ENCODE measurements at places on chromosomes 3 and 15.

- DNase-seq = no peak
Measured at GRCh38 chr3:102063572-102063971, 214.3 kb downstream of the NFKBIZ start.

- no peak for DNase-seq
Measured at GRCh38 chr15:101619615-101619865, 32.6 kb downstream of the TM2D3 start.

DNA sequence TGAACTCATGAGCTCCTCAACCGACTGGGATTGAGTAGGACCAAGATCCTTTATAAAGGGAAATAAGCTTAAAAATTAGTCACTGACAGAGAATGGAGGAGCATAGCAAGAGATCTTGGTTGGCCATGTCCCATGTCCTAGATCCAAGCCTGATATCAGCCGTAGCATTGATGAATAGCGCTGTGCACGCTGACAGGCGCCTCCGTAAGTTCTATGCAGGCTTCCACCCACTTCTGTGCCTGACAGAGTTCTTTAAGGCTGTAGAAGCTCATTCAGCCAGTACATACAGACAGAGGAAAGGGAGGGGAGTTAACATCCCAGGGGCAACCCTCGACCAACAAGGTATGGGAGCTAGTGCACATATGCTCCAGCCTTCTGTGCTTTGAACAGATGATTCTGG is 251.7 kb upstream of the TBC1D5 start:
- DNase-seq = no peak

DNA sequence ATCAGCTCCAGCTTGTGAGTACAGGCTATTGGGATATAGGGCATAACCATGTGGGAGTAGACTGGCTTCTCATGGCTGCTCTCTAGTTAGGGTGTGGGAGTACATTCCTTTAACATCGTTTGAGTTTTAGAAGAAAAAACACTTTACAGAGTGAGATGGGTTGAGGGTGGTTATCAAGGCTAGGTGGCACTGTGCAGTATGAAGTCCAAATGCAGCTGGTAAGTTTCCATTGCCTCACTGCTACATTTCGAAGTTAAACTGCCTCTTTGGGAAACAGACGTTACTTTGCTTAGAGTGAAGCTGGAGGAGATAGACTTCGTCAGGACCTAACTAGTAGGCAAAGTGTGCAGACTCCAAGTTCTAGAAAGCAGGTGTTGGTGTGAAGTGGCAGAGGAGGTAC is 192.4 kb downstream of the SQOR start:
- DNase-seq = no peak

GRCh38 chr15:85120351-85121113 is 138.9 kb downstream of the PDE8A start:
- no peak for DNase-seq

DNA sequence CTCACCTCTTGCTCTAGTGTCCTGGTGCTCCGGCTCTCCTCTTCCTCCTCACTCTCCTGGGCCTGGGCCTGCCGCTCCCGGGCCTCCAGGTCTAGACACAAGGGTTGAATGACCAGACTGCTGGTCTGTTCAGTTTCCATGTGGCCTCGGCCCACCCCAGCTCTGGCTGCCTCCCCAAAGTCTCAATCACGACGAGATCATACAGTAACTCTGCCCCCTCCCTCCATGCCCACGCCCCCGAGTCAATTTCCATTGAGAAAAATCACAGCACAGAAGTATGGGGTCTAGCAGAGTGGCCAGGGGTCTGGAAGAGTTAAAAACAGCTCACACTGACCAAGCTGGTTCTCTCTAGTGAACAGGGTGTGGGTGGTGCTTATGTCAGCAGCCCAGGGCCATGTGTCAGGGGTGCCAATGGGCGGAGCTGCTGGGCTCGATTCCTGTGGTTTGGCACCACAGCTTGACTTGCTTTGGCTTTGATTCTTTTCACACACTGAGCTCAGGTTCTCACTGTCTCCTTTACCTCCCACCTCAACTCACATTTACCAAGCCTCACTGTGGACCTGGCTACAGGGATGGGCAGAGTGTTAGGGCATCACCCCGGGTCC is 6.9 kb downstream of the C15orf62 start:
- no peak for DNase-seq

GRCh38 chr15:63420333-63420747 is 38.7 kb upstream of the CA12 start:
- no peak for DNase-seq

DNA sequence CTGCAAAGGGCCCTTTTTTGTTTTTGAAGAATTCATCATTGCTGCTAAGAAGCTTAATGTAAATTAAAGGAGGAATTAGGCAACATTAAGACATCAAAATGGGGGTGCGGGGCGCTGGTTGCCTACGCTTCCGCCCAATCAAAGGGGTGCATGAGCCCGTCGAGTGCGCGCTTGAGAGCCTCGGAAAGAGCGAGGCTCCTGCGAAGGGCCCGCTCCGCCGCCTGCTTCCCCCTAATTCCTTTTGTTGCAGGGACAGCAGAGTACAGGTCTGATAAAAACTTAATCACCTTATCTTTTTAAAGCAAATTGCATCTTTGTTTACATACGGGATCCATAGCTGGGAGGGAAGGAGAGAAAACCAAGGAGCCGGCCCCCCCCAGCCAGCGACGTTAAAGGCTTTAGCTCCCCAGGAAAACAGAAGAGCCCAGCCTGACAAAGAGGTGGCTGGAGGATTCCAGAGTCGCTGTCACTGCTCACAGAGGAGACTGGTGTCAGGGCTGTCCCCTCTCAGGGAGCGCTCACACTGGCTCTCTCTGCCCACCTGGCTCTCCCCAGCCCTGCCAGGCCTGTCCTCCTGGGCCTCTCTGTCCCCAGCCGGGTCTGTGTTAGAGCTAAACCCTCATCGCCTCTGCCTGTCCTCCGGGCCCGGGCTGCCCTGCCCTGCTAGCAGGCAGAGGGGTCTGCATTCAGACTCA is 67.3 kb downstream of the DNAJB8 start:
- DNase-seq = no peak

DNA sequence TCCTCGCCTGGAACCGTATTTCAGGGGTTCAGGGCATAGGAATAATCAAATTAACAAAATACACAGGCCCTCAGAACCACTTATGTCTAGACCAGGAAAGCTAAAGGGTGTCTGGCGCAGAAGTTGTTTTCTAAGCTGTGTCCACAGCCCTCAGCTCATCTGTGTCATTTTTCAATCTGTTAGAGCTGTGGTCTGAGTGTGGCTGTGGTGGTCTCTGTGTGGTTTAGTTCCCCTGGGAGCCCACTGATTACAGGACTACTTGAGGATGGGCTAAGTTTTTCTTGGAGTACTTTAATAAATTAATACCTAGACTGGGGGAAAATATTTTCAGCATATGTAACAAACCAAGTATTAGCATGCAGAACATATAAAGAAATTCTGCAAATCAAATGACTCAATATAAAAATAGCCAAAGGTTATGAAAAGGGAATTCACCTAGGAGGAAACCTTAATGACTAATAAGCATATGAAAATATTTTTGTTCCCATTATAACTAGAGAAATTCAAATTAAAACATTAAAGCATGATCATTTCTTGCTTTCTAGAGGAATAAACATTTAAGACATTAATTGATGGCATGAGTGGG is 186.3 kb downstream of the SATB1 start:
- DNase-seq = no peak

DNA sequence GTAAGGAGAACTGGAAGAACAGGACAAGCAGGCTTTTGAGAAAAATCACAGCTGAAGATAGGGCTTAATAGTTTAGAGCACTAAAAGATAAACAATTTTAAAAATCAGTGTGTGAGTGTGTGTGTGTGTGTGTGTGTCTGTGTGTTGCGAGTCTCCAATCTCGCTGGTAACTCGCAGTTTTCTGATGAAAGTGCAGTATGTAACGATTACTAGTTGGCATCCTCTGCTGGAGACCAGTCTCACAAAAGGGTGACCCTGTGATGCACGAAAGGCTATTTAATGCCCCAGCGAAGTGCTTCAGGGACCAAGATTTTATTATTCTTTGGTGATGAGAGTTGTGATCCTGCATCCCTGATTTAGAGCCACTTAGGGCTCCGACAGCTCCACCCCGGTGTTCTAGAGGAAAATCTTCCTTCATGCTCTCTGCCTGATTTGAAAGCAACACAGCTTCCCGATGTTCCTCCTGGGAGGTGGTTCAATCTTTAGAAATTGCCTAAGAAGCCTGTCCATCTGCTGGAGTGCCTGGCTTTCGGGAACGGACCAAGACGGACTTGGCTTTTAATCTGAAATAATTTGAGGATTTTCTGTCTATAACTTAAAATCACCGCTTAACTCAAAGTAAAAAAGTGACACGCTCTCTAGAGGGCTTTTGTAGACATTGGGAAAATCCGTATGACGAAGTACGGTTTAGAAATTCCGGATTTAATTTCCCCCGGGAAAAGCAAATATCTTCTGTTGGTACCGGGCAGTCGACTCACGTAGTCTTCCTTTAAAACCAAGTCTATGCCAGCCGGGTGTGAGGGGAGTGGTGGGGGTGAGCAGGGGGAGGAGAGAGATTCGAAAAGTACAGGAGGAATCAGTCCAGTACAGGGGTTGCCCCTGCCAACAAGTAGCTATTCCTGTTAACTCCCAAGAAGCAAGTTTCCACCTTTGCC is 1.1 kb upstream of the ALCAM start:
- DNase-seq = no peak

DNA sequence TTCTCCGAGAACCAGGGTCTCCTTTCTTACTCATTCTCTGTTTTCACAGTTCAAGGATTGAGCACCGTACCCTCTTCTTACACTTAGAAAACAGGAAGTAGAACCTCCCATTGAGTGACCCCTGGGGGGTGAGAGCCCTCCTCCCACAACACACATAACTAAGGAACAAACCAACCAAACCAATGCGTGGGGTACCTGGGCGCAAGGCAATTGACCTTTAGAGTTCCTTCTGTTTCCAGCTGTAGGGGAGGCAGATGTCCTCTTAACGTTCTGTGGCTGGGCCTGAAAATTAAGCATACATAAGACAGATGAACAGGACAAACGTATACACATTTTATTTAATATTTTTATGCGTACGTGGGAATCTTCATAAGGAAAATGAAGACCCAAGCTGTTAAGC is 33.5 kb upstream of the TIMP4 start:
- no peak for DNase-seq

DNA sequence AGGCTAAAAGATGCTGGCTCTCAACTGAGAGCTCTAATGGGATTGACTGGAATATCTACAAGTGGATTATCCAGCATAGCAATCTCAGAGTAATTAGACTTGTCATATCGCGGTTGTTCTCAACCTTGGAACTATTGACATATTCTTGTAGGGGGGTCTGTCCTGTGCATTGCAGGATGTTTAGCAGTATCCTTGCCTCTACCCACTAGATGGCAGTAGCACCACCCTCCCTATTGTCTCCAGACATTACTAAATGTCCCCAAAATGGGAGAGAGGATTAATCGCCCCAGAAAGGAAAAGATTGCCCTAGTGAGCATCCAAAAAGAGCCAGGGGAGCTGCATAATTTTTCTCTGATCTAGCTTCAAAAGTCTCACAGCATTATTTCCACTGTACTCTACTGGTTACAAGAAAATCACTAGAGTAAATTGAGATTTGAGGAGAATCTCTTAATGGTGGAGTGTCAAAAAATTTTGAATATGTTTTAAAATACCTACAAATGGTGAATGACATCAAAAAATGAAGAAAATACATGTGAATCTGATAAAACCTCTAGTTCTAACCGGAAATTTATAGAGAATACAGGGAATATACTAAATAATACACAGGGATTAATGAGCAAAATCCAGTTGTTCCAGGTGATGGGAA is 388.2 kb upstream of the AGTR1 start:
- no peak for DNase-seq

DNA sequence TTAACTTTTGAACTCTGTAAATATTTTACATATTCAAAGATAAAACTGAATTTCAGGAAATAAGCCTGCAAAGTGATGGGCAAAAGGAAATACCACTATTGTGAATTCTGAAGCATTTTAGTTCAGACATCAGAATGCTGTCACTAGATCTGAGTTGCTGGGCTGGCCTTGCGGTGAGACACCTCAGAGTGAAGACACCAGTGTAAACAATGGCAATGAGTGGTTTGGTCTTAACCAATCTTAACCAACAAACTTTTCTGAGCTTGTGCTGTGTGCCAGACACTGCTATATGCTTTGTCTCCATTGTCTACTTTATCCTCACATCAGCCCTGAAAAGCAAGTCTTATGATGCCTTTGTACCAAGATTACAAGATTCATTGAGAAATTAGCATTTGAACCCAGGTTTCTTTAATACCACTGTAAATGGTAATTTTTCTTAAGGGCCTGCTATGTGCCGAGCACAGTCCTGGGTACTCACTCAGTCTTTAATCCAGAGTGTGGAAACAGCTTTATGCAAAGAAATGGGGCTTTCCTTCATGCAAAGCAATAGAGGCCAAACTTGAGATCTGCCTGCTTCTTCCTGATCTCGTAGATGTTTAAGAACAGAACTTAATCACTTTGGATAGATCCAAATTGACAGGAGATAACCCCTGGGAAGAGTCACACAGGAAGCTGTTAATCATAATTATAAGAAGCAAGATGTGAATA is 55.0 kb downstream of the TMEM39A start:
- DNase-seq = no peak

- DNase-seq = no peak
Measured at GRCh38 chr3:126476166-126477060, 722 bp upstream of the ZXDC start.

GRCh38 chr3:5006755-5007202 is 27.5 kb downstream of the BHLHE40 start:
- peak; percentile 55 for DNase-seq

DNA sequence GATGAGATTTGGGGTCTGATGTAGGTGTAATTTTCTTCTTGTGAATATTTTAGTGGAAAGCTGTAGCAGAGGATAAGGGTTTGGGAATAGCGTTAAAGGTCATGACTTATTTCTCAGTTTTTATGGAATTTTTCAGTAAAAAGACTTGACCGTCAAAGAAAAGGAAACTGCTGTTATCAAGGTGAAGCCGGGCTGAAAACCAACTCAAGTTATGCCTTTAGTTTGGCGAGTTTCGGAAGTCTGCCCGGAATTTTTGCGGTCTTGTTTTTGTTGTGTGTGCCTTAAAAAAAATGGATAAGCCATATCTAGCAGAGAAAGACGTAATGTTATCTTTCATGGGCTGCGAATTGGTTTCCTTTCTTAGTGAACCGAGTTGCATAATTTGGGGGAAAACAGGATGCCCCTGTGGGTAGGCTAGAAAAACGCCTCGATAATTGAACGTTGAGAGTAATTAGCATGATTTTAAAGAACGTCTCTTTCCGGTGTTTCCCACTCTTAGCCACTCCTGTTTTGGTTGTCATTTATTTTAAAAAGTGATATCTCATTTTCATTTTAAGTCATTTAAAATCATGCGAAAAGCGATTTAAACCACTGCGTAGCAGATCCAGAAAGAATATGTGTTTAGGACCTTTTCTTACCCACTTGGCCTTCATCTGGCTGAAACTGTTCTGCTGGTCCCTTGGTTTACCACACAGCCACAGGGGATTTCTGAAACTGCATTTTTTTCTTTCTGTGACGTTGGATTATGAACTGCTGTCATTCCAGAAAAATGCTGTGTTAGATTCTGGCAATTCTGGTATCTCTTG is 1.1 kb downstream of the NFKBIZ start:
- no peak for DNase-seq

- DNase-seq = peak; percentile 52
Measured at GRCh38 chr15:90648137-90649070, 68.7 kb upstream of the BLM start.
